ENCODE measurements at places on chromosomes 11 and 22.
A peak's percentile ranks its signal among the peaks of the same experiment; 100 is the strongest.

DNA sequence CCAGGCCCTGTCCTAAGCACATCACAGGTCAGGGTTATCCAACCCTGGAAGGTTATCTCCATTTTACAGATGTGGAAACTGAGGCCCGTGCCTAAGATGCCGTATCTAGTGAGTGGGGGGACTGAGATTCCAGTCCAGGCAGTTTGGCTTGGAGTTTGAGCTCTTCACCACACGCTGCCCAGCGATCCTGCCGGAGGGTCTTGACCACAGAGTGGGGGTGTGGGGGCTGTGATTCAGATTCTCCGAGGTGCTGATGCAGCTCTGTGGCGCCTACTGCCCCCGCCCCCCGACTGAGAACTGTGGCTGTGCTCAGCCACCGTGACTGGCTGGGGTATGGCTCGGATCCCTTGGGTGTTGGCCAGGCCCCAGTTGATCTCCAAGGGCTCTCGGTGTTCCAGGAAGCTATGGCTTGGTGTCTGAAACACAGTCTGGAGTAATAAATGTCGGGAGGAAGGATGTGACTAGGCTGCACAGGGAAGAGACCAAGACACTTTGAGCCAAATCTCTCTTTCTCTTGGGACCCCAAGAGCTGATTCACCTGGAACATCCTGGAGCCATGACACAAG lies 60.6 kb upstream of the RASD2 start:
- no peak for DNase-seq

DNA sequence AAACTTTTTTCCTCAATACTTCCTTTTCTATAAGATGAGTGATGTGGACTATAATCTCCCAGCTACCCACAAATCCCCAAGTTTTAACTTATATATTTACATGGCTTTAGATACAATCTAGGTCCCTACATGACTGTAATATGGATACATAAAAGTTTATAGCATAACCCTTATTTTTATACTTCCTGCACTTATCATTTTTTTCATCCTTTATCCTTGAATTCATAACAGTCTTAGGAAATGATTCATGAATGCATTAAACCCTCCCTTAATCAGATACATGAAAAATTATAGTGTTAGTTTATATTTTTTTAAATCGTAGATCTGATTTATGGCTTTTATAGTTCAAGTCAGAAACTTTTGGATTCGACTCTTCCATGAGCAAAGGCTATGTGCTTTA lies 195.8 kb downstream of the MAML2 start:
- no peak for DNase-seq

DNA sequence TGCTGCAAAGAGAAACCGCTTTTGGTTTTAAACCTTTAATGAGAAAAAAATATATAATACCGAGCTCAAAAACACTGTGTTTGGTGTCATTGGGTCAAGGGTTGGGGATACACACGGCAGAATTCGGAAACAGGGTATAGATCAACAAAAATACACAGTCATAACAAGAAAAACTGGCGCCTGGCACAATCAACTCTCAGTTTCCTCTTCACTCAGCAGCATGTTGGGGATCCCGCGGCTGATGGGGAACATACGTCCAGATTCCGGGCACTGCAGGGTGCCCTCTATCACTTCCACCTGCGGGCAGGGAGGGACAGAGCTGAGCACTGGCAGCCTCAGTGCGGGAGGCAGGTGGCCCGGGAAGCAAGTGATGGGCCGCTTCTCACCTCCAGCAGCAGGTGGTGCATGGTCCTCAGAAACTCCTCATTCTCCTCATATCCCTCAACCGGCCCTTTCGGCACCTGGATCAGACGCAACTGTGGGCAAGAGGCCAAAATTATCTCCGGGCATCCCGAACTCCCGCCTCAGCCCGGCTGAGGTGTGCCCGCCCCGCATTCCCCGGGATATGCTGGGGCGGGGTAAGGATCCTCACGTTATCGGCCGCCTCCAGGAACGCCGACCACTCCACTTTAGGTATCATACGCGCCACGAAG lies 561 bp downstream of the TRMT112 start:
- DNase-seq = no peak

GRCh38 chr11:81829976-81830375 lies 903.7 kb downstream of the FAM181B start:
- no peak for DNase-seq

- DNase-seq = no peak
Observed at GRCh38 chr11:35126879-35127581, 11.9 kb upstream of the CD44 start.

DNA sequence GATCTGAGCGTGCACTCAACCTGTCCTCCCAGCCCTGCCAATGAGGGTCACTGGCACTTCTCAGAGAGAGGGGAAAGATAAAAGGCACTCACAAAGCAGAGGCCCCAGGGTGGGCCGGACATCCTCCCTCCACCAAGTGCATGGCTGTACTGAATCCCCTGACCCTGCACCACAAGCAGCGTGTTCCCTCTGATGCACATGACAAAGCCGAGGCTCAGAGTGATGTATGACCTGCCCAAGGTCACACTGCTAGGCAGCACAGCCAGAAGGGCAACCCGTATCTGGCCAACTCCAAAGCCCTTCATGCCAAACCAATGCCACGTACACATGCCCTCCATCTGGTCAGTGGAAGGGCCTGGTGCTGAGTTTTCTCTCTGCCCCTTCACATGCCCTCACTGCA lies 22.1 kb downstream of the SPATA19 start:
- DNase-seq = no peak

- peak; percentile 65 for DNase-seq
Observed at GRCh38 chr11:69463181-69463994, 18.1 kb upstream of the LINC01488 start.

- DNase-seq = no peak
Observed at GRCh38 chr11:12362857-12363256, 14.5 kb upstream of the PARVA start.

DNA sequence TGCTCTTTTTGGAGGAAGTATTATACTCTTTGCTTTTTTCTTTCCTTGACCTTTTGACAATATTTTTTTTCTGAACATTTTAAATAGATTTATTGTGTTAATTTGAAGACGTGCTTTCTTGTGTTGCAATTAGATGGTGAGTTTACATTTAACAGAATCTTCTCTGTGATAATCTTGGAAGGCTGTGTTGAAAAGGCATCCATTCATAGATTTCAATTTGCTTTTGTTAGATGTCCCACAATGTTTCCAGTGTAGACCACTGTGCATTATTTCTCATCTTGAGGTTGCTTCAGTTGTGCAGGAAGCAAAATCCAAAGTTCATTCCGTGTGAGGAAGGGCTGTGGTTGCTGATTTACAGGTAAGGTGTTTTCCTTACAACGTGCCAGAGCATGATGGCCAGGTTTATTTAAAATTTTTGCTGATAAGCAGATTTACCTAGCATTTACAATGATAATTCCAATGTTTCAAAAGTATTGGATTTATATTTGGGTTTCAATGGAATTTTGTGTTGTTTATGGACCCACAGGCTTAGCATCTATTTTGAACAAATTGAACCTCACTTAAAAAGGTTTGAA lies 4.1 kb upstream of the OR5J2 start:
- DNase-seq = no peak

DNA sequence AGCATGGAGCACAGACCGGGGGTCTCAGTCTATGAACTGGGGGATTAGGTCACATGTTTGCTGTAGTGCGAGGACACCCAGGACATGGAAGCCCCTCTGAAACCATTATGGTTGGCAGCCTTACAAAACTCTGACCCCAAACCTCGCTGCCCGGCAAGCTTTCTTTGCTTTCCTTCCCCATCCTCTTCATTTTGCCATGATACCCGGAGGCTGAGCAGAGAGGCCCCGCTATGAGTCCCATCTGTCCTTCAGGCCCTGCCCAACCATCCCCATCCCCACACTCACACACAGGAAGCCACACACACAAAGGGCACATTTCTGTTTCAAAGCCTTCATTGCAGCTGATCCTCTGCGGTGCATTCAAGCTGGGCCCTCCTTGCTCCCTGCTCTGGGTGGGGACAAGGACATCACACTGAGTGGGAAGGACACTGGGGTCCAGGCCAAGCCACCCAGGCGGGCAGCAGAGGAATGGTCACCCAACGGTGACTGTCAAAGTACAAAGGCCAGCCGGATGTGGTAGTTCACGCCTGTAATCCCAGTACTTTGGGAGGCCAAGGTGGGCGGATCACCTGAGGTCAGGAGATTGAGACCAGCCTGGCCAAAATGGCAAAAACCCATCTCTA lies 176.5 kb downstream of the CTTN start:
- no peak for DNase-seq

DNA sequence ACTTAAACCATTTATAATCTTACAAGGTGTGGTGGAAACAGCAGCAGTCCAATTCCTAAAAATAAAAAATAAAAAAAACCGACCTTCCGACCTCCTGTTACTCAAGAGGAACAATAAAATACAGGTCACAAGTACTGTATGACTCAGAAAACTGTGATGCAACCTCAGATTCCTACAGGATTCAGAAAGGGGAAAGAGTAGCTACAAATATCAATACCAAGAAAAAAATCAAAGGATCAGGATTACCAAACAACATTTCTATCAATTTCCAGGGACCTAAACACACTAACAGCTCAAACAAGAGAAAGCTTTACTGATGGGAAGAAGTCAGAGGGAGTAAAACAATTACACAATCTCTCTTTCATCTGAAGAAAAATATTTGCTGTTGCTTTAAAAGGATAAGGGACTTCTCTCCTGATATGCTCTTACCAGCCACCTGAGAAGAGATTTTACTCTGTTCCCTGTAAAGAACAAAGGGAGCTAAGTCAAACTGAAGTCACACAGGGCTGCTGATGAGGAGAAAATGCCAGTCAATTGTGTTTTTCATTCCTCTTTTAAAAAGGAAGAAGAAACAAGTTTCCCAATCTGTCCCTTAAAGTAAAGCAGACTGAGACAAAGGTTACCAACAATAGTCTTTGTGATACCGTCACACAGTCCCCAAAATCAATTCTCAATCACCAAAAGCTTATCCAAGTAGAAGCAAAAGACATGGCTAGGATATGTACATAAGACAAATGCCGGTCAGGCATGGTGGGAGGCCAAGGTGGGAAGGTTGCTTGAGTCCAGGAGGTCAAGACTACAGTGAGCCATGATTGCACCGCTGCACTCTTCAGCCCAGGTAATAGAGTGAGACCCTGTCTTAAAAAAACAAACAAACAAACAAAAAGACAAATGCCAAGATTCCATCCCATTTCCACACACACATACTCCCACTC lies 39.3 kb downstream of the AMBRA1 start:
- DNase-seq = peak; percentile 60

GRCh38 chr22:22318723-22319465 lies 74.3 kb downstream of the VPREB1 start:
- no peak for DNase-seq

DNA sequence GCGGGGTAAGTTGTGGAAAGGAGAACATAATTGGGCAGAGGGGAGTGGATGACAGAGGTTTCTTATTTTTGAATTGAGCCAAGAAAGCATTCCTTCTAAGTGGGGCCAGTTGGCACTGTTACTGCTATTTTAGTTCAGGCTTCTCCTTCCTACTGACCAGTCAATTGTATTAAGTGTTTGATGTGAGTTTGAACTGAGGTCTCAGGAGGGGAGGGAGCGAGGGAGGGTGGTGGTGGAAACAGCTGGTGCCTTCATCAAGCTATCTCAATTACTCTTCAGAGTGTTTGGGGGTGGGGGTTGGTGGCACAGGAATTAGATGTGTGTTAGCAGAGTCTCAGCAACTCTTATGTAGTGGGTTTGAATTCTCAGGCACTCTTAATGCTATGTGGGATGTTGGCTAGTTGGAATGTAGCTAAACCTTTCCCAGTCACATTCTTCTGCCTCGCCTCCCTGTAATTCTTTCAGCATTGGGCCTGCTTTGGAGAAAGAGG lies 14.5 kb downstream of the CTNND1 start:
- DNase-seq = no peak

GRCh38 chr22:33325232-33326004 lies 267.2 kb upstream of the SYN3 start:
- no peak for DNase-seq

GRCh38 chr11:116331381-116331780 lies 441.4 kb downstream of the BUD13 start:
- DNase-seq = no peak

DNA sequence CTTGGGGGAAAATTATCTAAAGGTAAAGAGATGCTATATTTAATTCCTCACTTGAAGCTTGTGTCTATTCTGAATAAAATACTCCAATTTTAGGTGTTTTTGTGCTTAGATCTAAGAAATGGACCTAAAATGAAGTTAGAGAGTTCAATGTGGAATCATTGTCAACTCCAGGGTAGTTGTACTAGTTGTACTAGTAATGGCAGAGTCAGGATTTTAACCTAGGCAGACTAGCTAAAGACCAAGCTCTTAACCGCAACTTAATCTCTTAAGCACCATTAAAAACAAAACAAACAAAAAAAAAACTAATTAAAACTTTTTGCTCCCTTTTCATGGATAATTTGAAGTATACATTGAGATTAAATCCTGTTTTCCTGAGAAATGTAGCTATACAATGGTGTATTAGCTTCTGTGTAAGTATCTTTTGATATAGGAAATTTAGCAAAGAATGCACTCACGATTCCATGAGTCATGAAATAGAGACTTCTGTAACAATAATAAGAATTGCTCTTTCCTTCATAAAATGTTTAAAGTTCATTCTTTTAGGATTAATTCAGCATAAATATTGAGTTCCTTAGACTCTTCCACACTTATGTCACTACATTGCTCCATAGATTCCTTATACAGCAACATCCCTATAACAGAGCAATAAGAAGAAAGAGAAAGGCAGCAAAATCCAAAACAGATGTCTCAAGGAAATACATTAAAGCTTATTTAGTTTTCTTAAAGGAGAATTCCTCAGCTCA lies 26.5 kb upstream of the SOX6 start:
- no peak for DNase-seq

DNA sequence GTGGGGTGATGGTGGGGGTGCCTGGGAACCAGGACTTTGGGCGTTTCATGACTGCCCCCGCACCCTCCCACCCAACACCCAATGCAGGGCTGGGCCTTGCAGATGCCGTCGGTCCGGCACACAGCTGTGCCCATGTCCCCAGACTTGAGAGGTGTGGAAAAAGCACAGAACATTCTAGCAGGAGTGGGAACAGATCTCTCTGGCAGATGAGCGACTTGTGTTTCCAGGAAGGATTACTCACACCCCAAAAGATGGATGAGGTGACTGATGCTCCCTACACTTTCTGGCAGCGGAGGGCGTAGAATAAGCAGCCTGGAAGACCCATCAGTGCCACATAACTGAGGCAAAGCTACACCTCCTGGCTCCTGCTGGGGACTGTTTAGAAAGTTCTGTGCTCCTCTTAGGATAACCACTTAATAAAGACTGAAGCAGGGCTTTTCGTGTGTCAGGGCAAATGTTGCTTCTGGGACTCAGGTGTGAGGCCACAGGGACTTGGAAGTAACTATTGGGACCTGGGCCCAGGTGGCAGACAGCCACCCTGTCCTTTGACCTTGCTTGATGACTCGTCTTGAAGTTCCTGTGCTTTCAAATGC lies 24.2 kb downstream of the FBLN1 start:
- no peak for DNase-seq
